ENCODE measurements at places on chromosomes 7 and 10. TPM values are rescaled to one million over a fixed set of nuclear protein-coding genes. Genes with fewer than 3 reads are reported as not detected.

- DNase-seq = no peak
These were observed 16.5 kb upstream of the AOC1 start for GRCh38 chr7:150835702-150836280.

- DNase-seq = no peak
These were observed 1077.3 kb downstream of the SORCS3 start for GRCh38 chr10:105718207-105718995.

GRCh38 chr7:9958486-9958885, 1015.2 kb upstream of the PHF14 start:
- DNase-seq = no peak

Gene GPR146
- 91.8 TPM for total RNA-seq

DNA sequence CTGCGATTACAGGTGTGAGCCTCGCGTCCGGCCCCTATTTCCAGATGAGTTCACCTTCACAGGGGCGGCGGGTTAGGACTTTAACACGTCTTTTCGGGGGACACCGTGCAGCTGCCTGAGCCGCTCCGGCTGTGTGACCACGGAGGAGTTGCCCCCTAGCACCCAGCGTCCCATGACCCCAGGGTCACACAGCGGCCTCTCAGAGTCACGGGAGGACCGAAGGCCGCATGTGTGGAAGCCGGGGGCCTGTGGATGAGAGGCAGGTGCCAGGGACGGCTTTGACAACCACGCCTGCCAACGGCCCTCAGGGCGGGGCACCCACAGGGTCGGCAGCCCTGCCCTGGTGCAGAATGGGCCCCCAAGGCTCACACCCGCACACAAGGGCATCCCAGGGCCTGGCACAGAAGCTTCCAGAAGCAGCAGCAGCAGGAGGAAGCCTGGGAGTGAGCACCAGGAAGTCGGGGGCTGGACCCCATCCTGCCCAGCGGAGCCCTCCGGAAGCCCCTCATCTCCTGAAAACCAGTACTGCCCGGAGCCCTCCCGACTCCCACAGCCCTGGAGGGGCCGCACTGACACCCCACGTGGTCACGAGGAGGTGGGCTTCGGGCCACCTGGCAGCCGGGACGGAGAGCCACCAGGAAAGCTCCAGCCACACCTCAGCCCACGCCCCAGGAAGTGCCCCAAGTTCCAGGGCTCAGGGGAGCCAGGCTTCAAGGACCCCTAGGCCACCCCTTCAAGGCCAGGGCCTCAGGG, 32.7 kb downstream of the ADAP1 start:
- peak; percentile 8 for DNase-seq

GRCh38 chr7:39199951-39200350, 222.2 kb downstream of the POU6F2 start:
- no peak for DNase-seq

DNA sequence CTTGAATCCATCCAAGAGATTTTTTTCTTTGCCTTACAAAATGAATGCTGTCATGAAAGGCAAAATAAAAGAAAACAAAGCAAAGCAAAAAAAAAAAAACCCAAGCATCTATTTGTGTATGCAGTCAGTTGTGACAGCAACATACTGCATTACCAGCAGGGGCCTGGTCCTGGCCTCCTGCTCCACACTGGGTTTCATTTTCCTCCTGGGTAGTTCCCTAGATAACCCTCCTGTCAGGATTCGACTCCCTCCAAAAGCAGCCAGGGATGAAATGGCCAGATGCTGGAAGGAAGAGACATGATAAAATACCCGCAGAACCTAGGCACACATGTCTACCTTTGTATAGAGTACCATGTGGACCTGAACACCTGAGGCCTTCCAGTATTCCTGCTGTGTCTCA, 148.6 kb downstream of the NRCAM start:
- no peak for DNase-seq

GRCh38 chr7:105269397-105269796, 119.3 kb downstream of the SRPK2 start:
- no peak for DNase-seq

Gene AMPH
- total RNA-seq = 3.5 TPM

Gene SYT15B
- 15.5 TPM for total RNA-seq

Gene KIAA1549
- 2.4 TPM for total RNA-seq

DNA sequence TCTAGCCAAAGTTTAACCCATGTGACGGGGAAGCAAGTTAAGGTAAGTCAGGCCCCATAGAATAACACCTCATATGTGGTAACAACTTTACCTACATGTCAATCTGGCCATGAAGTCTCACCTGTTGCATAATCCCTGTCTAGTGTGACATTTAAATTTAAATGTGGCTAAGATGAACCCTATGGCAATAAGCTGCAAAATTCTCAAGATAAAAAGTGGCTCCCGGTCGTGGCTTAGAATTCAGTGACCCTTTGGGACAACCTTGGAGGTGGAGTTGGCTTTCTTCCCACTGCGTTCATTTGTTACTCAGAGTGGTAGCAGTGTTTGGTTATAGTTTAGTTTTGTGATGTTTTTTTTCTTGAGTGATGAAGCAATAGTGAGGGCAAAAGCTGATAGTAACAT, 90.6 kb downstream of the ARID5B start:
- DNase-seq = no peak

DNA sequence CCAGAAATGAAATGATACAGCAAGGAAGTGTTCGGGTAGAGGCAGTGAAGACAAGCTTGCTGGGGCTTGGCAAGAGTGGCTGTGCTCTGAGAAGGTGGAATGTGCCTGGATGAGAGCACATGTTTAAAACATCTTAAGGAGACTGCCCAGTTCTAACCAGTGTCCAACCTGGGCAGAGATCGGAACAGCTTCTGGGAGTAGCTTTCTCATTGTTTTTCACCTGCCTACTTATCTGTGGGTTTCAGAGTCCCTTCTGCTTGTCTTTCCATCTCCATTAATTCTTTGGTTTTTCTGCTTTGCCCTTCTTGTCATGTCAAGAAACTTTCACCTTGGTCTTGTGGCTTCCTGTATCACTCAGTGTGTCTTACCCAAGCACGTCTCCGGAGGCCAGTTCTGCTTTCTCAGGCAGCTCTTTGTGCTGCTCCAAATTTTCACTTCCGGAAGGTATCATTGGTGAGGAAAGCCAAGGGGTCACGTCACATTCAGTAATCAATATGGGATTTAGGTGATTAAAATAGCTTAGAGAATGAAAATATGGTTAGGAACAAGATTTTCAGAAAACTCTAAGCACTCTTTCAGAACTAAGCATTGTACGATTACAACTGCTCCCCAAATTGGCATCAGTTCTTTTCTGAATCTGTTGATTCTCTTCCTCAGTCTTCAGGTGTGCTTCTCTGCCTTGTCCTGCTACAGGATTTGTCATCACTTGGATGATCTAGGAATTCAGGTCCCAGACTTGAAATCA, 5.5 kb upstream of the LAMB4 start:
- DNase-seq = no peak

GRCh38 chr7:69438584-69439412, 159.5 kb upstream of the AUTS2 start:
- DNase-seq = no peak

- DNase-seq = no peak
These were observed 29.8 kb downstream of the SEM1 start for GRCh38 chr7:96679886-96680285.

Gene MINDY4
- total RNA-seq = 17.1 TPM

GRCh38 chr10:100728928-100729861, 16.2 kb upstream of the PAX2 start:
- no peak for DNase-seq

DNA sequence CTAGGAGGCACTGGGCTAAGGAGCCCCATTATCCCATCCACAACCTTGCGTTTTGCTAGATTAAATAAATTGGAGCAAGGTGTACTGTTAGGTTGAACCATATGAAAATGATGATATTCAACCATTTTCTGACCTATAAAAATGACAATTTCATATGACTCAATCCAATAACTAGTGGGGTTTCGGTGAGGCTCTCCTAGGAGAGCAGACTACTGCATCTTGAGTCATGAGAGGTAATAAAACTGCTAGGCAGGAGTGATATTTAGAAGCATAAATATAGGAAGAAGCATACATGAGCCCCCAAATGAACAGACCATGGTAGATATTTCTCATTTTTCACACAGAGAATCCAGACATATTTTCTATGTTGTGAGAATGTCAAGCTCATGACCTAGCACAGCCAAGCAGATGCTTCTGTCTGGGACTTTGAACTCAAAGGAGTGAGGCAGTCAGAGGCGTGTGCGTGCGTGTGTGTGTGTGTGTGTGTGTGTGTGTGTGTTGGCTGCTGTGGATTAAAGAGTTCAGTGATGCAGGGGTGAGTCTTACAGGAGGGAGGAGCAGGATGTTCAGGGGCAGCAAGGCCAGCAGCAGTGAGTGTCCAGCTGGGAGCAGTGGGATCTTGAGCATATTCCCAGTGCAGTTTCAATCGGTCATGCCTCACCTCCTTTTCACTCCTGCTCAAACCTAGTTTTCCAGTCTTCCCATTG, 17.8 kb upstream of the WDR11 start:
- no peak for DNase-seq

Gene TMEM213
- not detected for total RNA-seq

- no peak for DNase-seq
These were observed 72.3 kb upstream of the MGMT start for GRCh38 chr10:129394518-129395328.

DNA sequence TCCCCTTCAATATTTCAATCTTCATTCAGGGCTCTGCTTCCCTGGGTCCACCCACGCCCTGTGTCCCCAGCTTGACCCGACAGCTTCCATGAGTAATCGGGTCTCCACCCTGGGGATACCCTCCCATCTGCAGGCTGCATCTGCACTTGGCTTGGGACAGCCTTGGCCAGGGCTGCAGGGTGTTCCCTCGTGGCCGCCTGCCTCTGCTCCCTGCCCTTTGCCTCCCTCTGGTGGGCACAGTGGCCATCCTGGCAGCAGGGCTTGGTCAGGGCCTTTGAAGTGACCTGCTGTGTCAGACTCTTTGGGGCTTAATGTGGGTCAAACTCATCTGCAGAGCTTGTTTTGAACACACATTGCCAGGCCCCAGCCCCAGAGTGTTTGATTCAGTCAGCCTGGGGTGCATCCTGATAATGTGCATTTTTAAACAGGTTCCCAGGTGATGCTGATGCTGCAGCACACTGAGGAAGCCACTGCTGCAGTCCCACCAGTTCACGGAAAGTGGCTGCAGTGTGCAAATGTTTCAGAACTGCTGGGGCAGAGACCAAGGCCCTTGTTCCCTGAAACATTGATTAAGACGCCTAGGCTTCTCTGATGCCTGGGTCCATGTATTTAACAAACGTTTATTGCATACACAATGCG, 80.7 kb upstream of the SEC61G start:
- DNase-seq = peak; percentile 52

DNA sequence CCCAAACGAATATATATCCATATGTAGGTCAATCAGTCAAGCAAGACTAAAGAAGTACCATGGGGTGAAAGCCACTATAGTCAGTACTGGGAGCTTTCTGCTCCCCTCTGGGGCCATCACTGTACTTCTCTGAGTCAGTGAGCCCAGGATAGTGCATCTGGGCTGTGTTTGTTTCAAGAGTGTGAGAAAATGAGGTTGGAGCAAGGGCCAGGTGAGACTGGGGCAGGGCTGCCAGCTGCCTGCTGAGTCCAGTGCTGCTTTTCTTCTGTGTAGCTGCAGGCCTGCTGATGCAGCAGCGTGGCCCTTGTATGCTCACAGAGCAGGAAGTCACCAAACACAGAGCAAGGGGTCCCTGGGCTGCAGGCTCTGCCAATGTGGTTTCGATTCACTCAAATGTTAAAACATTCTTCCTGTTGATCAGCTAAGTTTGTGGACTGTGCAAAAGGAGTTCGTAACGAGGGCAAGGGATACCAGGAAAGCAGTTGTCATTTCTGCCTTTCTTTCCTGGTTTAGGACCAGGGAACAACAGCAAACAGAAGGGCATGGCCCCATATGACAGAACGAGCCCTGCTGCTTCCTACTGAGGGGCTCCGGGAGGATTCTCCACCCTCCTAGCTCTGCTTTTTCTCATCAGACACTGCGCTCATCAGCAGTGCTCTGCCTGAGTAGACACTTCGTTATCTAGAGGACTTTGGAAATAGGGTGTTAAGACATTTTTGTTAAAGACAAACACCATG, 65.4 kb upstream of the TNS3 start:
- DNase-seq = no peak

DNA sequence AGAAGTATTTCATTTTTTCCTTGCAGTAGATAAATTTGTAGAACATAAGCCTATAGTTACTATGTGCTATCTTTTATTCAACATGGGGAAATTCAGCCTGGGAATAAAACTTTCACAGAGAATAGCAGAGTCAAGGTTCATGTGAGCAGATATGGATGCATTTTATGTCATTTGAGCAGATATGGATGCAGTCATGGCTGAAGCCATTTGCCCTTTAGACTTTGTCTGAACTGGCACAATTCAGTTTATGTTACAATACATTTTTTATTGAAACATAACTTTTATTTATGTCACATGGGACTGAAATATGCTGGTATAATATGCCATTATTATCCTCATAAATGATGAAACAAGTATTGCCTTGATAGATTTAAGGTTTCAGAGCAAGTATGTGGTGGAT, 231.1 kb downstream of the CACNA2D1 start:
- DNase-seq = no peak

- DNase-seq = no peak
These were observed 133.1 kb upstream of the ADAM12 start for GRCh38 chr10:126521399-126521798.

Gene APBB1IP
- total RNA-seq = 8.4 TPM

- DNase-seq = no peak
These were observed 70.2 kb upstream of the FGFR2 start for GRCh38 chr10:121668314-121669027.

DNA sequence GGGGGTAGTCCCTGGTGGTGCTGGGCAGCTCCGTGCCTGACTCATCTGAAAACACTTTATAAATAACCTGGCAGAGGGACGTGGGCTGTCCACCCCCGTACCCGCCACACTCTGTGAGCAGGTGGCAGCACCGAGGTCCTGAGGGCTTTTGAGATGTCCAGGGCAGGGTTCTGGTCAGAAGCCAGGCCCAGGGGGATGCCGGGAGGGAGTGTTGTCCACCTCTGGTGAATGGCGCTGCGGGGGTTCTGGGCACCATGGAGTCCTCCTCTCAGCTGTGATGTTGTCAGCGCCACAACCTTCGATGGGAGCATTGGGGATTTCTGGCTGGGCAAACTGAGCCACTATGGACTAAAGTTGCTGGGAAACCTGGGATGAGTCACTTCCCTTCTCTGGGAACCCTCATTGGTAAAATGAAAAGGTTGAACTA, 27.4 kb upstream of the GOLGA7B start:
- DNase-seq = no peak

DNA sequence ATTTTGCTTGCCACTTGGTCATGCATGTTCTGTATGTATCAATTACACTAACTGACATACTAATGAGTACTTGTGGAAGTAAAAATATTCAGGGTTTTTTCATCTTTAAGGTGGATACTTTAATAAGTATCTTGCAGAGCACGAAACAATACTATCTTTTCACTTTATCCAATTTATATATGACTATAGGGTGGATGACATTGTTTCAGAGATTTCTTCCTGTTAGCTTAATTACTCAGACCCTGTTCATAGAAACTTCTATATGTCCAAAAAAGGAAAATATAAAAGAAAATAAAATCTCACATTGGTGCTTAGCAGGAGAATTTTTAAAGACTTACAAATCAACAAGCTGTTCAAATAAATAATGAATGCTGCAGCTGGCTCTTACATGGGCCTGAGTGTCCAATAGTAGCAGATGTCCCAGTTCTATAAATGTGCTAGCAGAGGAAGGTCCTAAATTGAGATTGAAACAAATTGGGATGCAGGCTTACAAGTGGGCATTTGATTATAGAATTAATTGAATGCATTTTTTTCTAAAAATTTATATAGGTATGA, 91.5 kb upstream of the THSD7A start:
- DNase-seq = no peak

Gene CYP2C9
- total RNA-seq = not detected
